ENCODE measurements at places on chromosomes 7 and 10. TPM values are rescaled to one million over a fixed set of nuclear protein-coding genes. Genes with fewer than 3 reads are reported as not detected.

- no peaks in the 10 kb centered on the region for H3K27me3 ChIP-seq
- peaks cover 19% of the 10 kb centered on the region for H3K4me1 ChIP-seq
- H3K4me3 ChIP-seq: no peak overlapping the region
- no peaks in the 10 kb centered on the region for H3K36me3 ChIP-seq
- no peak for DNase-seq
- no peak overlapping the region for H3K27ac ChIP-seq
Observed at GRCh38 chr7:17921857-17922416, 18.4 kb downstream of the SNX13 start.

DNA sequence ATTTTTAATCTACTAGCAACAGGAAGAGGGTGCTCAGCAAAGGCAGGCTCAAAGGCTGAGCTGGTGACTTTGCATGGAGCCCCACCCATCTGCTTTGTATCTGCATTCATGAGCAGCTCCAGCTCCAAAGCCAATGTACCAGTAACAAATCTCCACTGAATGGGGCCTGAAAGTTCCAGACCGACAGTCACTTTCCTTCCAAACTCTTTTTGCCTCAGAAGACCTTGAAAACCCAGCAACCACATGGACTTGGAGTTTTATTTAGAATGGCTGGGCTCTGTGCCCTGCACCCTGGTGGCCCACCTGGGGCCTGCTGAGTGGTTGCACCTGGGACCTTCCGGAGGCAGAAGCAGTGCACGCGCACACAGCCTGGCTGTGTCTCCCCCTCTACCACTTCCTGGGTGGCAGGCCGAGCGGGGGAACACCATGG lies 195.0 kb upstream of the PLXNA4 start:
- H3K27ac ChIP-seq: no peak overlapping the region
- DNase-seq: no peak
- H3K27me3 ChIP-seq: no peaks in the 10 kb centered on the region
- H3K4me3 ChIP-seq: no peak overlapping the region
- no peaks in the 10 kb centered on the region for H3K36me3 ChIP-seq

Gene VWA2
- total RNA-seq: not detected

Gene PRPS1L1
- not detected for total RNA-seq

GRCh38 chr10:97117372-97117771 lies 68.4 kb downstream of the SLIT1 start:
- no peaks in the 10 kb centered on the region for H3K4me1 ChIP-seq
- H3K36me3 ChIP-seq: no peaks in the 10 kb centered on the region
- no peak for DNase-seq
- no peak overlapping the region for H3K4me3 ChIP-seq
- no peaks in the 10 kb centered on the region for H3K27me3 ChIP-seq

Gene BET1
- 19.9 TPM for total RNA-seq

GRCh38 chr10:133325440-133326222 lies 11.1 kb downstream of the CALY start:
- no peaks in the 10 kb centered on the region for H3K36me3 ChIP-seq
- no peak overlapping the region for H3K27ac ChIP-seq
- DNase-seq: no peak
- peaks cover 20% of the 10 kb centered on the region for H3K4me1 ChIP-seq

DNA sequence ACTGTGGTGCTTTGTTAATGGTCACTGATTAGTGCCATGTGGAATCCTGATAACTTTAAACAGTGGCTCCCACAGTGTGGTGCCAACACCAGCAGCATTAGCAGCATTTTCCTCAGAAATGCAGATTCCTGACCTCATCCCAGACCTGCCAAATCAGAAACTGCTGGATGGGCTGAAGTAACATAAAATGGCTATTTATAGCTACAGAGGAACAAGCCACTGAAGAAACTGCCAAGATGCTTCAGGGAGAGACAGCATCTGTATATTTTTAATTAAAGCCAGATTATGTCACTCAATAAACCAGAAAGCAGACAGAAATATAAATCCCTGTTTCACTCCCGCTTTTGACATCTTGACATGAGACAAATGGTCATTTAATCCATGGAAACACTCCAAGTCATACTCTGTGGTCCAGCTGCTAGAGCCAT lies 178.5 kb downstream of the AMPH start:
- H3K4me3 ChIP-seq: no peak overlapping the region
- no peak for DNase-seq

GRCh38 chr7:20825555-20825954 lies 38.9 kb upstream of the SP8 start:
- DNase-seq: no peak
- H3K27ac ChIP-seq: no peak overlapping the region
- H3K4me3 ChIP-seq: no peak overlapping the region
- H3K4me1 ChIP-seq: no peaks in the 10 kb centered on the region
- no peaks in the 10 kb centered on the region for H3K36me3 ChIP-seq

GRCh38 chr7:28862595-28863272 lies 95.4 kb downstream of the TRIL start:
- no peak overlapping the region for H3K4me3 ChIP-seq
- no peak for DNase-seq
- no peaks in the 10 kb centered on the region for H3K36me3 ChIP-seq
- no peak overlapping the region for H3K27ac ChIP-seq
- H3K4me1 ChIP-seq: no peaks in the 10 kb centered on the region
- H3K27me3 ChIP-seq: peaks cover 5% of the 10 kb centered on the region

Gene ITGA8
- not detected for total RNA-seq

Gene SSC4D
- total RNA-seq: 0.35 TPM

Gene FAM25G
- not detected for total RNA-seq

GRCh38 chr10:103833731-103834365 lies 21.5 kb downstream of the SH3PXD2A start:
- no peak overlapping the region for H3K27ac ChIP-seq
- no peaks in the 10 kb centered on the region for H3K27me3 ChIP-seq
- no peak overlapping the region for H3K4me3 ChIP-seq
- H3K4me1 ChIP-seq: no peaks in the 10 kb centered on the region
- no peaks in the 10 kb centered on the region for H3K36me3 ChIP-seq

DNA sequence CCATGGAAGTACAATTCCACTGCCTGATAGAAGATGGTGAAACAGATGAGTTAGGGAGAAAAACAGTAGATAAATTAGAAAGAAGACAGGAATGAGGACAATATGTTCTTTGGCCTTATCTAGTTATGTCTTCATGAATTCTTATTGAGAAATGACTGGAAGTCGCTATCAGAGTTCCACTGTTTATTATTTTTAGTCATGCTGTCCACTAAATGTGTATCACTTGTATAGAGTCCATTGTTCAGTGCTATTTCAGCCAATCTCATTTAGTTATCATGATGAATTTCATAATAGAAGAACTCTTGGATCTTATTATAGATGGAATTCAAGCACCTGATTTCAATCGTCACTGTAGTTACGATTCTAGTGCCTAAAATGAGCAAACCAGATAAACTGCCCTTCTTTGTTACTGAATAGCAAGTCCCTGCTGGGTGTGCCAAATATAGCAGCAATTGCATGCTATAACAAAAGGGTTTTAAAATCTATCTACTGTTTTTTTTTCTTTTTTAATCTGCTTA lies 177.7 kb upstream of the COL1A2 start:
- no peaks in the 10 kb centered on the region for H3K4me1 ChIP-seq
- no peak for DNase-seq
- no peaks in the 10 kb centered on the region for H3K36me3 ChIP-seq
- H3K4me3 ChIP-seq: no peak overlapping the region

Gene INTS15
- 47.3 TPM for total RNA-seq

DNA sequence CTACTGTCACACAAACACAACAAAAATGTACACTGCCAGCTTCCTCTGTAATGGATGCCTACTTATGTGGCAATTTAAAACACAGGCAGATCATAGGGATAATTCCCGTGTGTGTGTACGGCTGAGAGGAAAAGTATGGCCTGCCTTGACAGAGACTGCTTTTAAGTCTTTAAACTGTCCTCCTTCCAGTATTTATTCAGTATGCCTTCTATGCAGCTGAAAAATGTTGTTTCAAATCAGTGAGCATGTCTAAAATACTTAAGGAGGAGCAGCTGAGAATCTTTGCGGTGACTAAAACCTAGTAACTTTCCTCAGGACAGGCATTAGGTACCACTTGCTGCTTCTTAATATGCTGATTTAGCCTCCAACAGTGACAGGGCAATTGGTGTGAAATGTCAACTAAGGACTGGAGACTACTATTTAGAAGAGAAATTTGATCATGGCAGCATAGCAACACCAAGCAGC lies 126.3 kb downstream of the CACNA2D1 start:
- no peak overlapping the region for H3K4me3 ChIP-seq
- no peaks in the 10 kb centered on the region for H3K27me3 ChIP-seq
- no peaks in the 10 kb centered on the region for H3K4me1 ChIP-seq
- no peaks in the 10 kb centered on the region for H3K36me3 ChIP-seq

DNA sequence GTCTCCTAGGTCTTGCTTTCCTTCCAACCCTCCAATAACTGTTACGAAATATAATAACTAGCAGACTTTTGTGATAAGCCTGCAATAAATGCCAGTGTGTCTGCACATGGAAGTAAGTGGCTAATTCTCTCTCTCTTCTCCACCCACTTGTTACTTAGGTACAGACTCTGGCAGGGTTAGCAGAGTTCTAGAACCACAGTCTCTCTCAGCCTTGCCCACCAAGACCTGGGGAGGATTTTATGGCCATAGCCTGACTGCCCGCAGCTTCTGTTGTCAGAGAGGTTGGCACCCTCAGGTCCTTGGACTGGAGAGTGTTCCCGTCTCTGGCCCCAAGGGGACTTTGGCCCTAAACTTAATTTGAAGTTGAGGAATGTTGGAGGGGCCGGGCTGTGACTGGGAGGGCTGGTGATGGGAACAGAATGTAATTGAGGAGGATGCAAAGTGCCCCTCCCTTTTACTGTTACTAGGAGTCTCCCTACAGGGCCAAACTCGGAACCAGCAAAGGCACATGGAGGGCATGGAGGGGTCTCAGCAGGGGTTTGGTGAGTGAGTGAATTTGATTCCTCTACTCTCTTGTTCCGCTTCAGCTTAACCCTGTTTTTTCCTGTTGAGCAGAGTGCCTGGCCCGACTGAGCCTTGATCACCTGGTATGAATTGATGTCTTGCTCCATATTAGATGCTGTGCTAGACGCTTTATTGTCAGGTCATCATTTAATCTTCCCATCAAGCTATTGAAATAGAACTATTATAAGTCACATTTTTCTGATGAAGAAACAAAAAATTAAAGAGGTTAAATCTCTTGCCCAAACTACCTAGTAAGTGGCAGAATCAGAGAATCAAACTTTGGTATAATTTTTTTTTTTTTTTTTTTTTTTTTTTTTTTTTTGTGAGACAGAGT lies 37.0 kb upstream of the LCOR start:
- H3K36me3 ChIP-seq: no peaks in the 10 kb centered on the region
- no peaks in the 10 kb centered on the region for H3K4me1 ChIP-seq
- DNase-seq: no peak
- H3K27ac ChIP-seq: no peak overlapping the region
- H3K27me3 ChIP-seq: no peaks in the 10 kb centered on the region
